H9 (cell line): ENCODE measurements at places on chromosomes 4 and X. TPM values are rescaled to one million over a fixed set of nuclear protein-coding genes. Genes with fewer than 3 reads are reported as not detected.

DNA sequence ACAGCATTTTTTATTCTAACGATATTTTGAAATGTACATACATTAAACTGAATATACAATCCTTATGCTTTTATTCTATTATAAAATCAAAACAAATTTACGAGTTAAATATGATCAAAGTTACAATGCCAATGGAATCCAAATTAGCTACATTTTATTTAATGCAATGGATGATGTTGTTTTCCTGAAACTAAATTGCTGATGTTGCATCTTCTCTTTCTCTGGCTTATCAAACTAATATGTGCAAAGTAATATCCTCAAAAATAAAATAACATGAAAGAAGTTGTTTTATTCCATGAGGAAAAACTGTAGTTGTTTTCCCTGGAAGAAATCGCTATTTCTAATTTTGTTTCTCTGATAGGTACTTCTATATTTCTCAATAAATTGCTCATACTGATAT lies 106.8 kb downstream of the ASB9 start:
- H3K36me3 ChIP-seq = no peaks in the 10 kb centered on the region; the same call in 2 of the 3 replicates
- H3K4me1 ChIP-seq = no peaks in the 10 kb centered on the region
- H3K27me3 ChIP-seq = no peaks in the 10 kb centered on the region
- H3K4me3 ChIP-seq = no peak overlapping the region
- H3K27ac ChIP-seq = no peak overlapping the region

DNA sequence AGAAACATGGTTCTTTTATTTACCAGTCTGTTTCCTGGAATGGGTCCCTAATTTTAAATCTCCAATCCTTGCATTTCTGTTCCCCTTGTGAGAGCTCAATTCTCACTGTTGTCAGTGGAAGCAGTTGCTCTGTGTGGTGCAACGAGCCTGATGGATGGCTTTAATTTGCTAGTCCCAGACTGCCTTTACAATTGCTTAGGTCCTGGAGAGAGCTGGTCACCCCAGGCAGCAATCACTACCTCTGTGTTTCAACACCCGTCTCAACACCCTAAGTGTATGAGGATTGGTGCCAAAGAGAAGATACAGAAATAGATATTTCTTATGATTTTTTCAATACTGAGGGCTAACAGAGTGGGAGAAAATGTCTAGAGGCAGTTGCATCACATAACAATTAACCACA lies 873.8 kb downstream of the GLUD2 start:
- H3K27me3 ChIP-seq = no peaks in the 10 kb centered on the region
- no peak overlapping the region for H3K4me3 ChIP-seq
- H3K27ac ChIP-seq = no peak overlapping the region
- DNase-seq = no peak
- H3K36me3 ChIP-seq = peaks cover 1% of the 10 kb centered on the region; the same call in 2 of the 3 replicates

DNA sequence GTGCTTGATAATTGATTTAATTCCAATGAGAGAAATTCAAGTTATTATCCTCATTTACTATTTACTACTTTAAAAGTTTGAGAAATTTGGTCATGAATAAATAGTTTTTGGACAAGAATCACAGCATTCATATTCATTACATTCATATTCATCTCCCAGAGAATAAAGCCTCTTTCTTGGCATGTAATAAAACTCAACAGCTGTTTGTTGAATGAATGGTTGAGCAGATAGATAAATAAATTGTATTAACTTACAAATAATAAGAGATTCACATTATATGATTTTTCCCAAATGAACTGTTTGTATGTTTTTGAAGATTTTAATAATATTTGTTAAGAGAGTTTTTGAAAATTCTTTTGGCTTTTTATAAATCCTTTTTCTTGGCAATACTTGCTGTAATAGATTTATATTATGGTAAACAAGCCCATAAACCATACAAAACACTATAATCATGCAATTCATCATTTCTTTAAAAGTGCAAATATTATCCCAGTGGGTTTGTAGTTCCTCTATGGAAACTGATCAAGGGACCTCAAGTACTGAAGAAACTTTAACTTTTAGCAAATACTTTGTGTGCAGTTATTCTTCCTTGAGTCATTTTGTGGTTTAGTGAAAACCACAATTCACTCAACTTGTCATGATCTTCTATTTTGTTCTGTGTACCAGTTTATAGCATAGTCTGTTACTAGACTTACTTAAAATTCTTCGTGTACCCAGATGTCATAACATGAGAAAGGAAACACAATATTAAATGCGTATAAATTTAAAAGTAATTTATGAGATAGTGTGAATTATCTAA lies 371.8 kb downstream of the ADGRL3 start:
- no peak overlapping the region for H3K4me3 ChIP-seq
- no peaks in the 10 kb centered on the region for H3K27me3 ChIP-seq
- H3K27ac ChIP-seq = no peak overlapping the region
- no peak for DNase-seq
- no peaks in the 10 kb centered on the region for H3K36me3 ChIP-seq

GRCh38 chr4:26192899-26193869 lies 127.6 kb upstream of the RBPJ start:
- no peak for DNase-seq
- no peaks in the 10 kb centered on the region for H3K36me3 ChIP-seq
- H3K27me3 ChIP-seq = no peaks in the 10 kb centered on the region
- no peak overlapping the region for H3K4me3 ChIP-seq
- no peaks in the 10 kb centered on the region for H3K4me1 ChIP-seq
- H3K27ac ChIP-seq = no peak overlapping the region

DNA sequence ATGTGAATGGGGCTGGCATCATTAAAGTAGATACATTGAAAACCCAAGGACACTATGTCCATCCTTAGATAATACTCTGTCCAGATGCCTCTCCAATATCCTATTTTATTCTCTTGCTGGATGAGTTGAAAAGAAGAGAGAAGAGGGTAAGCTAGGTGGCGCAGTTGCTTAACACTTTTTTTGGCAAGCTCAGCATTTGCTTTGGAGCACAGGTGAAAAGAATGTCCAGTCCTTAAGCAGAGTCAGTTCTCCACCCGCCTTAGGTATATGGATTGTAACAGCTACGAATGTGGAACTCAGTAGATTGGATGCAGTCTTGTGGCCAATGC lies 208.4 kb downstream of the NWD2 start:
- peaks cover 2% of the 10 kb centered on the region; the same call in 1 of the 2 replicates for H3K27me3 ChIP-seq
- H3K4me1 ChIP-seq = no peaks in the 10 kb centered on the region; the same call in 1 of the 2 replicates

GRCh38 chr4:117941611-117942010 lies 92.7 kb upstream of the NDST3 start:
- H3K27ac ChIP-seq = no peak overlapping the region
- no peak overlapping the region for H3K4me3 ChIP-seq
- H3K4me1 ChIP-seq = no peaks in the 10 kb centered on the region
- DNase-seq = peak; percentile 31

- no peak for DNase-seq
- H3K27me3 ChIP-seq = no peaks in the 10 kb centered on the region
- no peak overlapping the region for H3K27ac ChIP-seq
- peaks cover 5% of the 10 kb centered on the region for H3K36me3 ChIP-seq
These were observed 55.3 kb downstream of the CCDC158 start for GRCh38 chr4:76365636-76366035.

GRCh38 chr4:41712425-41712824 lies 36.1 kb downstream of the PHOX2B start:
- H3K36me3 ChIP-seq = no peaks in the 10 kb centered on the region
- no peaks in the 10 kb centered on the region; the same call in 1 of the 2 replicates for H3K27me3 ChIP-seq
- DNase-seq = no peak

Gene CENPVL3
- 3.3 and 4.4 TPM in 2 replicates for total RNA-seq
